ENCODE measurements at places on chromosomes 3 and 15.
A peak's percentile ranks its signal among the peaks of the same experiment; 100 is the strongest.

DNA sequence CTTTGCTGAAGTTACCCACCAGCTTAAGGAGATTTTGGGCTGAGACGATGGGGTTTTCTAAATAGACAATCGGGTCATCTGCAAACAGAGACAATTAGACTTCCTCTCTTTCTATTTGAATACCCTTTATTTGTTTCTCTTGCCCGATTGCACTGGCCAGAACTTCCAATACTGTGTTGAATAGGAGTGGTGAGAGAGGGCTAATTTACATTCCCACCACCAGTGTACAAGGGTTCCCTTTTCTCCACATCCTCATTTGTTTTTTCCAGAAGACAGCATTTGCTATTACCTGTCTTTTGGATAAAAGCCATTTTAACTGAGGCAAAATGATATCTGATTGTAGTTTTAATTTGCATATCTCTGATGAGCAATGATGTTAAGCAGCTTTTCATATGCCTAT is 329.9 kb upstream of the TPRG1 start:
- DNase-seq: no peak

GRCh38 chr15:82648257-82649103 is 1.3 kb upstream of the CPEB1 start:
- DNase-seq: no peak

DNA sequence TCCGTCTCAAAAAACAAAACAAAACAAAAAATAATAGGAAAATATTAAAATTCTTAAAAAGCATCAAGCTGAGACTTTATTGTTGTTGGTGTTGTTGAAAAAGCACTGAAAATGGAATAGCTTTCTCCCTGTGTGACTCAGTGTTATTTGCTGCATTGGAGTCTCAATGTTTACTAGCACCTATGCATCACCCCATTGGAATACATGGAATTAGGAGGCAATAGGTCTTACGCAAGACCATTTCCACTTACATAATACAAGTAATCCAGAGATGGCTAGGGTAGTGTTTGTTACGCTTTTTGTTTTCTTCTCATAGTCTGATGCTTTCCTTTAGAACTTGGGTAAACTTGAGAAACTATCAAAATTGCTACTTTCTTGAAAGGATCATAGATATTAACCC is 15.2 kb downstream of the GXYLT2 start:
- DNase-seq: no peak

GRCh38 chr15:91908391-91908790 is 54.9 kb downstream of the SLCO3A1 start:
- DNase-seq: no peak

DNA sequence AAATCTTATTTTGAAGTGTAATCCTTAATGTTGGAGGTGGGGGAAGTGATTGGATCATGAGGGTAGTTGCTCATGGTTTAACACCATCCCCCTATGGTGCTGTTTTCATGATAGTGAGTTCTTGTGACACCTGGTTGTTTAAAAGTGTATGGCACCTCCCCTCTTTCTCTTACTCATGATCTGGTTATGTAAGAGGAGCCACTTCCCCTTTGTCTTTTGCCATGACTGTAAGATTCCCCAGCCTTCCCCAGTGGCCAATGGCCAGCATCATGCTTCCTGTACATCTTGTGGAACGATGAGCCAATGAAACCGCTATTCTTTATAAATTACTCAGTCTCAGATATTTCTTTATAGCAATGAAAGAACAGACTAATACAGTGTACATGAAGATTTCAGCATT is 39.8 kb upstream of the GMNC start:
- DNase-seq: no peak

DNA sequence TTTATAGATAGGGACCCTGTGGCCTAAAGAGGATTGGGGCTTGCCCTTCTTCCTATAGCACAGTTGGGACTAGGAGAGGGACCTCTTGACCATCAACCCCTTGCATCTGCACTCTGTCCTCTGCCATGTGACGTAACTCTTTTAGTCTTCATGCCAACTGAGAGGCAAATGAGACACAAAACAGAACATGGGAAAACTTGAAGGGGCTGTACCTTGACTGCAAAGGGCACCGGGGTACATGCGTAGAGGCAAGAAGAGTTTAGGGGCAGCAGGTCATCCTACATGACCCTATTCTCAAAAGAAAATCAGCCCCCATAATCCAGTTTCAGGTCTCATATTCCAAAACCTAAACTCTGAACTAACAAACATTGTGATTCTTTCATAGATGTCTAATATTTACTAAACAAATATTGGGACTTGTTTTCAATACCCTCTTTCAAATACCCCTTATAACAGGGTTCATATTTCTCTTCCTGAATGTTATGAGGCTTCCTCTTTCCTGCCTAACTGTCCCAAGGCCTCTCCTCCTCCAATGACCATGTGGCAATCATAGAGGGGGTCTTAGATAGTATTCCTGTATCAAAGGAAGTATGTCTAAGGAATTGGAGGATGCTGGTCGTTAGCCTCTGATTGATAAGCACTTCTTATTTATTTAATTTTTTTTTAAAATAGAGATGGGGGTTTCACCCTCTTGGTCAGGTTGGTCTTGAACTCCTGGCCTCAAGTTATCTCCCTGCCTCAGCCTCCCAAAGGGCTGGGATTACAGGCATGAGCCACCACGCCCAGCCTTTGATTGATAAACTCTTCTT is 20.6 kb downstream of the ACKR2 start:
- DNase-seq: no peak

DNA sequence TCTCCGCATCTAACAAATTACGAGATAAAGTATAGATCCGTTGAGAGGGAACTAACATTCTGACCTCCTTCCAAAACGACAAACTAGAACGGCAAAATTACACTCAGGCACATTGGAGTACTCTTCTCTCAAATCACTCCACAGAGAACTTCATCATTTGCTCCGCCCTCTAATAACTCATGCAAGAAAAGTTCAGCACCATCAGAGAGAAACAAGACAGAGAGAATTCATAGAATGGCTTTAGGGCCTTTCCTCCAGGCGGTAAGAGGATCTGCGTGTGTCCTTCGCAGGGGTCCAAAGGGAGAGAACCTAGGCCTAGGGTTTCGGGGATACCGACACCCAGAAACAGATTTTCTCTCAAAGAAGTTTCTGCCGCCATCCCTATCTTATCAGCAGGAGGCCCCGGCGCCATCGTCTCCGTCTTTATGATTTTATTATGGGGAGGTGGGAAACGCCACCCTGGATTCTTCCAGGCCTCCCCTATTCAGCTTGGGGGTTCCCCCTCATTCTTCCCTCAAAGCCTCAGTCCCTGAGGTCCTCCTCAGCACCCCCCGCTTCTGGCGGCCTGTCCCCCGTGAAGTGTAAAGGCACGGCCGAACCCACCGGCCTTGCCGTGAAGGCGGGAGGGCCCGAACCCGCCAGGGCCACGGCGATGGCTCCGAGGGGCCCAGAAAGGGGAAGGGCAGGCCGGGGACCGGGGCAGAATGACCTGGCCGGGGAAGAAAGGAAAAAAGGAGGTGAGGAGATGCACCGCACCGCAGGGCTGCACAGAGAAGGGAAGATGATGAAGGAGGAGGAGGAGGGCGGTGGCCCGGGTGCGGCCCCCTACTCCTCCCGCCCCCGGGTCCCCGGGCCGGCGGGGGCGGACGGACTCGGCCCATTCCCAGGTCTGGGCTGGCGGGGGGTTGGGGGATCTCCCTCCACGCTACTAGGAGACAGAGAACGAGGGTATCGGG is 768 bp downstream of the UBXN7 start:
- DNase-seq: peak; percentile 55

DNA sequence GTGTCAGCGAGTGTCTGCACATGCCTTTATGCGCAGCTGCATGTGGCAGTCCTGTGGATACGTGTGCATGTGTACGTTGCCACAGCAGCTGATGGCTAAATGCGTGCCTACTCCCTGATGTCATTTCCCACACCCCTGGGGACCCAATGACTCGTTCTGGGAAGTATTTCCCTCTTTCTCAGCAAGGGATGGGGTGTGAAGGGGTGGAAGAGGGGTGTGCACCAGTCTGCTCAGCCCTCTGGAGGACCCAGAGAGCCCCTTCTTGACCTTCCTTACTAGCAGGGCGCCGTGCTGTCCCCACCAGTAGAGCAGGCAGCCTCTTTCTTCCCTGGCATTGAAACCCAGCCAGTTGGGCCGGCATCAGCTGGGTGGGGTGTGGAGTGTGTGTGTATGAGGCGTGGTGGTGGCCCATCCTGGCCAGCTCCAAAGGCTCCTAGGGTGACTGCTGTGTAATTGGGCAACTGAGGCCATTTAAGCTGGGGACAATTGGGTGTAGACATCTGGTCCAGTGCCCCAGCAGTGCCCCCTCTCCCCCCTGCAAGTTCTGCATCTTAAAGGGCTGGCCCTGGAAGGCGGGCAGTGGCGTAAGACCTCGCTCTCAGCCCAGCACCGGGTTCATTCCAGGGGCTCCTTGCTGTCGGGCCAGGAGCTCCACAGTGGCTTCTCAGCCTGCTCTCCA is 19.2 kb downstream of the SNX33 start:
- DNase-seq: no peak

DNA sequence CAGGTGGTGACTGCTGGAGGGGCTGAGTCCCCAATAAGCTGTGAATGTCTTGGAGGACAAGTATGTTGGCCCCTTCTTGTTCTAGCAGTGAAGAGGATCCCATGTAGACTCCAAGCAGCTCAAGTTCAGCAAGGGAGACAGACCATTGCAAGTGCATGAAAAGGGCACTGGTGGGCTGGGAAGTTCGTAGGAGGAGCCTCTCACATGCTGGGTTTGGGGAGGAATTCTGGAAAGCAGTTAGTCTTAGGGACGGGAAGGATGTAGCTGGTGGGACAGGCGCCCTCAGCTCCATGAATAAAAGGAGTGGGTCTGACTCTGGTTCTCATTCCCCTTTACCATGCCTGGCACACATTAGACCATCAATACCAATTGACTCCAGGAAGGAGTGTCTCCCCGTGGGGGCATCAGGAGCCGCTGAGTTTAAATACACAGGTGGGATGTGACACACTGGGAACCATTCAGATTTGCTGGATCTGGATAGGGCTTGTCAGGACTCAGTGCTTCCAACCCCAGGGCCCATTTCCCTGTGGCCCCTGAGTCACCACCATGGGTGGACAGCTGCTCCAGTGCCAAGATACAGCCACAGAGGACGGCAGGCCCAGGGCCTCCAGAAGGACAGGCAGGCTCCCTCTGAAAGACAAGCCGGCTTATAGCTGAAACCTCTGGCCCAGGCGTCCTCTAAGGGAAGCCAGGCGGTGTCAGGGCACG is 552 bp upstream of the XYLB start:
- DNase-seq: no peak

DNA sequence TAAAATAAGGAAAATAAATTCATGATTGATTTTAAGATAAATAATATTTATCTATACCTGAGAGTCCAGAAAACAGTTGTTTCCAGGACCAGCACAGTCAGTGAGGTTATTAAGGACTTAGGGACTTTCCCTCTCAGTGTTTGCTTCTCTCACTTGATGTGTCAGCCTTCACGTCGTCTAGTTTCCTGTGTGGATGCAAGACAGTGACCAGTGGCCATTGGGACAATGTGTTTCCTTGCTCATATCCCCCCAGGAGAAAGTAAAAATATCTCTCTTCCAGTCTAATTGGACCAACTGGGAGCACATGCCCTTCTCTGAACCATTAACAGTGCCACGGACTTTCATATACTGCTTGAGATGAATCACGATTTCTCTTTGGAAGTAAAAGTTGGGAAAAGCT is 157.8 kb upstream of the CTNNB1 start:
- no peak for DNase-seq

DNA sequence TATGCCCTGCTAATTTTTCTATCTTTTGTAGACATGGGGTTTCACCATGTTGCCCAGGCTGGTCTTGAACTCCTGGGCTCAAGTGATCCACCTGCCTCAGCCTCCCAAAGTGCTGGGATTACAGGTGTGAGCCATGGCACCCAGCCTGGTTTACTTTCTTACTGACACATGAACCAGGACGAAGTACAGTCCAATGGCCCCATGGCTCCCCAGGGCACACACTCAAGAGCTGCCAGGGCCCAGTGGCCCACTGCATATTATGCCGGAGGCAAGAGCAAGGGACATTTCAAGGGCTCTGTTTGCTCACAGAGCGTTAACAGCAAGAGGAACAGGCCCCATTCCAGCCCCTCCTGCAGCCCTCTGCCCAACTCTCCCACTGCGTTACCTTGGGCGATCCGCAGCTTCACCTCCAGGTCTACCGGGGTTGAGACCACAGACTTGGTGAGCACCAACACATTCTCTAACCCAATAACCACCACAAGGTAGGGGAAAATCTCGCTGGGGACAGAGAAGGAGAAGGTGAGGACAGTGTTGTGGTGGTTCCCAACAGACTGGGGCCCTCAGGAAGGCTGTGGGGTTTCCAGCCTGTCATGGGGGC is 42.8 kb downstream of the PTPN23 start:
- no peak for DNase-seq

All from GM12865 (cell line).